ENCODE measurements at places on chromosomes 7 and 10.

DNA sequence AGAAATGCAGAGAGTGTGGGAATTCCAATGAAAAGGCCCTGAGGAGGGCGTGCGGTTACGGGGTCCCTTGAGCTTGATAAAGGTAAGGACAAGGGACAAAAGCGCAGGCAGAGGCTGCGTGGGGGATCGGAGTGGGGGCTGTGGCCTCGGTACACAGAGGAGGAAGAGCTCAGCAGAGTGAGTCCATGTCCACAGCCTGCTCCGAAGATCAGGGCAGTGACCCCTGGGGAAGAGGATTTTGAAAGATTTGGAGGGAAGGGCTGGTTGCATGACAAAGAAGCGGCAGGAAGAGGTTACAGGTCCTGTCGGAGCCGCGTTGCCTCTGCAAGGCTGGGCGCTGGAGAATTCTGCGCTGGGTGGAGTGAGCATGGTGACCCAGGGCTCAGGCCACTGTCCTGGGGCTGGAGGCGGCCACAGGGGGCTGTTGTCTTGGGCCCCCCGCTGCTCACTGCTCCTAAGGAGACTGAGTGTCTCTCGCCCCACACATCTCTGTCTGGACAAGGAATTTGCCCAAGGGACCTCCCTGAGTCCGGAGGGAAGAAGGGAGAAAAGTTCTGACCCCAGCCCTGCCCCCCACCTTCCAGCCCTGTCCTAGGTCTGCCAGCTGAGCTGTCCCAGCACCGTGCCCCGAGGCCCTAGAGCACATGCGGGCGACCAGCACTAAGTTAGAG, 69.8 kb upstream of the INSIG1 start:
- H3K27ac ChIP-seq, result no peak overlapping the region
- H3K4me1 ChIP-seq, result peaks cover 9% of the 10 kb centered on the region
- H3K27me3 ChIP-seq, result peaks cover 23% of the 10 kb centered on the region
- H3K4me3 ChIP-seq, result no peak overlapping the region
- no peak for DNase-seq

DNA sequence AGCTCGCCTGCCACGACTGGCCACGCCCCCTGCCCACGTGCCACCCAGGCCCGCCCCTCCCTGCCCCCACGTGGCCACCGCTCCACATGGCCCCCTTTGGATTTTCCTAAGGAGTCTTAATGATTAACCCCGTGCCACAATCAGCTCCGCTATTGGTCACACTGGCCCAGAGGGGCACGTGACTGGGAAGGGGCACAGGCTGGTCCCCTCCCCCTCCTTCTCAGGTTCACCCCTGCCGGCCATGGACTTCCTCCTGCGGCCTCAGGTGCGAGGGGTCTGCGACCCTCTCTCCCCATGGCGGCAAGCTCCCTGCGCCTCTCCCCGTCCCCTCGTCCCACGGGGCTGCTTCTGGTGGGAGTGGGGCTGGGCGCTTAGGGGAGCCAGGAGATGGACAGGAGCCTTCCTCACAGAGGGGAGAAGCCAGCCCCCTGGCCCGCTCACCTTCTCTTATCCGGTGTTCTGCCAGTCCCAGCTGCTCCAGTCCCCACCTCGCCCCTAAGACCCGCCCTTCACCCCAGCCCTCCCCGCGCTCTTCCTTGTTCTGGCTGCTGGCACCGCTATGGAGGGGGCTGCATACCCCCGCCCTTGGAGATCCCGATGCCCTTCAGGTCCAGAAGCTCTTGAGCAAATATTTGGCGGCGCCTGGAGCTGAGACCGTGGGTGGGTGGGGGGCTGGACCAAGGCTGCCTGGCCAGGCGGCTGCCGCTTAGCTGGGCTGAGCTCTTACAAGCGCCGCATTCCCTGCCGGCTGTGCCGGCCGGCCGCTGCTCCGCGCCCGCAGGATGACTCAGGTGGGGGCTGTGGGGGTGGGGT, 3.2 kb downstream of the SLC4A2 start:
- peaks cover 3% of the 10 kb centered on the region for H3K36me3 ChIP-seq
- no peak overlapping the region for H3K4me3 ChIP-seq
- no peak overlapping the region for H3K27ac ChIP-seq

DNA sequence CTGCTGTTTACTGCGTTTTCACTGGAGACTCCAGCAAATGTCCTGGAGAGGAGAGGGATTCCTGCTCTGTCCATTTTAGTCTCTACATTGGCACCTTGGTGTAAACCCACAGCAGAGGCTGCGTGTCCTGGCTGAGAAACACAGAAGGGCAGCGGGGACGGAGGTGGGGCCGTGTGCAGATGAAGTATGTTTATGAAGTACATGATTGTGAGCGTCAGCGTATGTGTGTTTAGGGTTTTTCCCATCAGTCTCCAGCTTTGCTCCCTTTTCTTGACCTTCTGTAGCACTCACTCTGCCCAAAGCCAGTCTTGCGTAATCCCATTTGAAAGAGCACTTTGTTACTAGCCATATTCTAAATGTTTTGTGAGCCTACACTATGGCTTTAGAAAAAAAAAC, 750.7 kb upstream of the SORCS1 start:
- DNase-seq, result no peak
- no peak overlapping the region for H3K27ac ChIP-seq
- no peak overlapping the region for H3K4me3 ChIP-seq
- no peaks in the 10 kb centered on the region for H3K27me3 ChIP-seq
- no peaks in the 10 kb centered on the region for H3K4me1 ChIP-seq
- no peaks in the 10 kb centered on the region for H3K36me3 ChIP-seq

GRCh38 chr7:78473571-78474301, 675.2 kb downstream of the PHTF2 start:
- H3K4me3 ChIP-seq, result no peak overlapping the region
- no peak overlapping the region for H3K27ac ChIP-seq
- H3K4me1 ChIP-seq, result no peaks in the 10 kb centered on the region

DNA sequence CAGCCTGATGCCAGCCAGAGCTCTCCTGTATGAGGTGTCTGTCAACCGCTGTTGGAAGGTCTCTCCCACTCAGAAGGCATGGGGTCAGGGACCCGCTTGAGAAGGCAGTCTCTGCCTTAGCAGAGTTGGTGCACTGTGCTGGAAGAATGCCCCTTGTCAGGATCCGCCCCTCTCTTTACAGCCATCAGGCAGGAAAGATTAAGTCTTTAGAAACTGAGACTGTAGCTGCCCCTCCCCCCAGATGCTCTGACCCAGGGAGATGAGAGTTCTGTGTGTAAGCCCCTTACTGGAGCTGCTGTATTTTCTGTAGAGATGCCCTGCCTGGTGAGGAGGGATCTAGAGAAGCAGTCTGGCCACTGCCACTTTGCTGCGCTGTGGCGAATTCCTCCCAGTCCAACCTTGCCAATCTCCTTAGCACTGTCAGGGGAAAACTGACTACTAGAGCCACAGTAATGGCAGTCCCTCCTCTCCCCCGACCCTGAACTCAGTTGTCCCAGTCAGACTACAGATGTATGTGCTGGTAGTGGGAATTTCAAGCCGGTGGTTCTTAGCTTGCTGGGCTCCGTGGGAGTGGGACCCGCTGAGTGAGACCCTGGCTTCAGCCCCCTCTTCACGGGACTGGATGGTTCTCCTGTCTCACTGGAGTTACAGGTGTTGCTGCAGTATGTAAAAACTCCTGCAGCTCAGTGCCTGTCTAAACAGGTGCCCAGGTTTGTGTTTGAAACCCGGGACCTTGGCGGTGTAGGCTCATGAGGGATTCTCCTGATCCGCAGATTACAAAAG, 285.5 kb upstream of the ZWINT start:
- H3K36me3 ChIP-seq, result no peaks in the 10 kb centered on the region
- no peak overlapping the region for H3K4me3 ChIP-seq
- no peak for DNase-seq
- no peaks in the 10 kb centered on the region for H3K4me1 ChIP-seq
- H3K27ac ChIP-seq, result no peak overlapping the region

- H3K4me3 ChIP-seq, result no peak overlapping the region
- H3K4me1 ChIP-seq, result no peaks in the 10 kb centered on the region
- no peaks in the 10 kb centered on the region for H3K27me3 ChIP-seq
- DNase-seq, result no peak
Measured at GRCh38 chr7:19798986-19799385, 25.6 kb upstream of the TMEM196 start.

DNA sequence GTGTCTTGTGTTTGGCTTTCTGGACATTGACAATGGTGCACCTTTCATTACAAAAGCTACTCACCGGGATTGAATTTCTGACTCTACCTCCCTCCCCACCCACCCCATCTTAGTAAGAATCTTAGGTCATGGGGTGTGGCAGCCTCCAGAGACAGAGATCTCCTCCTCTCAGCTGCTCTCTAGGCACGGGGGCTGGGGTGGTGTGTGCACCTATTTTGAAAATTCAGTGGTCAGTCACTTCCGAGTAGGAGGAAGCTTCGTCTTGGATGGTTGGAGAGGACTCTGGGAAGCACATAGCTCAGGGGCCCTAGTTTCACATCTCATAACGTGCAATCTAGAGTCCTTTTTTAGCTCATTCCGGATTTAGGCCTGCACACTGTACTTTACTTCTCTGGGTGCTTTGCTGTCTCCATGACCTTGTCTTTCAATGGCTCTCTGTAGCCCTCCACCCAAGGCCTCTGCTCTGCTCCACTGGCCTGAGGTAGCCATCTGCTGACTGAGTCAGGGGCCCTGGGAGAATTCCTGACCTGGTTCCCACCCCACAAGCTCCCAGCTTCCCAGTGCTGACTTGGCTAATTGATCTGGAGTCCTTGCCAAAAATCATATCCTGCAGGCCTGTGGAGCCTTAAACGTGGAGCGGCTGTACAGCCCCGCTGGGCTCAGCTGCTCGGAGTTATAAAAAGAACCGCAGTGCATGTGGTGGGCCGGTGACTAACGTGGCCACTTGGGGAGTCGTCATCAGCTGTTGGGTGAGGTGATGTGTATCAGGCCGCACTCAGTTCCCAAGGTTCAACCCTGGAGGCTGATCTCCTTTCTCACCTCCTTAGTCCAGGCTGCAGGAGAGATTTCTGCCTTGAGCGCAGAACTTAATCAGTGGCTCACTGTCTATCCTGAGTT, 19.3 kb upstream of the ADAMTS14 start:
- no peak for DNase-seq
- H3K36me3 ChIP-seq, result peaks cover 3% of the 10 kb centered on the region
- peaks cover 12% of the 10 kb centered on the region for H3K27me3 ChIP-seq
- H3K4me1 ChIP-seq, result no peaks in the 10 kb centered on the region
- no peak overlapping the region for H3K4me3 ChIP-seq

GRCh38 chr7:107405559-107405958, 64.3 kb upstream of the GPR22 start:
- DNase-seq, result no peak
- H3K4me1 ChIP-seq, result peaks cover 16% of the 10 kb centered on the region
- no peak overlapping the region for H3K4me3 ChIP-seq
- peaks cover 15% of the 10 kb centered on the region for H3K36me3 ChIP-seq
- no peak overlapping the region for H3K27ac ChIP-seq

DNA sequence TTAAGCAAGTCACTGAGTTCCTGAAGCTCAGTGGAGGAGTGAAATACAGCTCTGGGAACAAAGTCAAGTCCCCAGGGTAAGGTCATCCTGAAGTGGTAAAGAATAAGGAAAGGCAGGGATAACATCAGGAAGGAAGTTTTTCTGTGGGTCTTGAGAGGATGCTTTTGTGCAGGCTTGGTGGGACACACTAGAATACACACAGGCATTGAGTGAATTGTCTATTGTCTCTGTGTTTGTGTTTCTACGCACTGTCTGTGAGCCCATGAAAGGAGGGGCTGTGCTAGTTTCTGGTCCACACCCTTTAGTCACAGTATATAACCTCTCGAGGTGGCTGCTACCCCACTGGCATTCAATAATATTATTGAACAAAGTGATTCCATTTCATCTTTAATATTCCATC, 95.8 kb upstream of the ABCB5 start:
- DNase-seq, result no peak
- no peaks in the 10 kb centered on the region for H3K36me3 ChIP-seq
- no peaks in the 10 kb centered on the region for H3K27me3 ChIP-seq
- no peak overlapping the region for H3K27ac ChIP-seq
- no peaks in the 10 kb centered on the region for H3K4me1 ChIP-seq

- H3K4me3 ChIP-seq, result no peak overlapping the region
- no peaks in the 10 kb centered on the region for H3K36me3 ChIP-seq
- DNase-seq, result no peak
- H3K4me1 ChIP-seq, result no peaks in the 10 kb centered on the region
Measured at GRCh38 chr7:55044791-55045190, 26.0 kb downstream of the EGFR start.

DNA sequence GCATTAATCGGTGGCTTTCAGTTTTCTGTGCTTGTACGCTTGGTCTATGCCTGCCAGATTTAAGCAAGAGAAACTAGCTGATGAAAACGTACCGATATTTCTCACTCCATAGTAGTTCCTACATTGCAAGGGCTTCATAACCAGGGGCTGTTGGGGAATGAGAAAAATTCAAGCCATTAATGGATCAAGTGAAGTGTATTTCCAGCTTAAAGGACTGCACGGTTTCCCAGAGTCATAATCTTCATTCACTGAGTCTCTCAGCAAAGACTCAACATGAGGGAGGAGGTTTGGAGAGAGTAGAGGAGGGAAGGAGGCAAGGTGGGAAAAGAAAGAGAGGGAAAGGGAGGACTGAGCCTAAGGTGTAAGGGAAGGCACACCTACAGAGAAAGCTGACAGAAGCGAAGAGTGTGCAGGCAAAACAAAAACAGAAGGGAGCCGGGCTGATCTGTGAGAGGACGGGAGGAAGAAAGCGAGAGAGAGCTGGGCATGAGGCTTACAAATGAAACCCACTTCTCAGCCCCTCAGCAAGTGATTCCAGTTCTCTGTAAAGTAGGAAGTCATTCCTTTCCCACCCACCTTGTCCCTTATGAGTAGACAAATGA, 625 bp downstream of the GIMAP2 start:
- peak overlapping the region; percentile 99 for H3K27ac ChIP-seq
- peaks cover 23% of the 10 kb centered on the region for H3K36me3 ChIP-seq
- H3K4me1 ChIP-seq, result peaks cover 32% of the 10 kb centered on the region
- DNase-seq, result no peak
- peak overlapping the region; percentile 99 for H3K4me3 ChIP-seq

DNA sequence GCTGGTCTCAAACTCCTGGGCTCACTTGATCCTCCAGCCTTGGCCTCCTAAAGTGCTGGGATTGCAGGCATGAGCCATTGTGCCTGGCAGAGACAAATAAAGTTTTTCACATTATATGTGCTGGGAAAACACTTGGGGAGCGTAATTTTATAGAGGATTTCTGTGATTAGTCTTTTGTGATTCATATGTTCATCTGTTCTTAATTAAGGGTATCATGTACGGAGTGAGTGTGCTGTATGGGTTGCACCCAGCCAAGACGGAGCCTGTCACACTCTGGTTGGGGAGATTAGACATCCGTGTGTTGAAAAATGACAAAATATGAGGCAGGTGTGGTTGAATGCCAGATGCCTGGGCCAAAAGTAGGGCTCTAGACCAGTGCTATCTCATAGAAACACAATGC, 10.3 kb downstream of the ADRB1 start:
- DNase-seq, result no peak
- H3K27me3 ChIP-seq, result peaks cover 47% of the 10 kb centered on the region
- no peak overlapping the region for H3K27ac ChIP-seq
- no peak overlapping the region for H3K4me3 ChIP-seq
- peaks cover 5% of the 10 kb centered on the region for H3K4me1 ChIP-seq
- peaks cover 3% of the 10 kb centered on the region for H3K36me3 ChIP-seq

- peaks cover 61% of the 10 kb centered on the region for H3K27me3 ChIP-seq
- H3K27ac ChIP-seq, result no peak overlapping the region
- no peak for DNase-seq
- H3K4me3 ChIP-seq, result no peak overlapping the region
- peaks cover 2% of the 10 kb centered on the region for H3K36me3 ChIP-seq
Measured at GRCh38 chr10:125012851-125013528, 71.1 kb downstream of the ZRANB1 start.

Measured in T-helper 17 cell (primary cell).